Peyer's patch (tissue), 4 donors: ENCODE measurements at places on chromosomes 5 and 9. TPM values are rescaled to one million over a fixed set of nuclear protein-coding genes. Genes with fewer than 3 reads are reported as not detected.

DNA sequence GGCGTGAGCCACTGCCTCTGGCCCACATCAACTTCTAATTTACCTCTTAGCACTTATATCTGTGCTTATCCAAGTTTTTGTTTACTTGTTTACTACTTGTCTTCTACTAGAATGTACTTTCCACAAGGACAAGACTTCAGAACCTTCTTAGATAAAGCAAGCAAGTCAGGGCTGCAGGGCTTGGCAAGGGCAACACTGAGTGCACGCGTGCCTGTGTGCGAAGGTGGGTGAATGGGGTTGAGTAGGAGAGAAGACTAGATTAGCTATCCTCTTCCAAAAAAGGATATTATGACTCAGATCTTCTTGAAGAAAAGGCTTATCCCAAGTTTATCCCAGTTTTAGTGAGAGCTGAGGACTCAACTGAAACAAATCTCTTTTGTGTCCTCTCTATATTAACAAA is 19.3 kb downstream of the AK3 start:
- DNase-seq: no peak

- DNase-seq: no peak
These were observed 208.6 kb downstream of the GRIA1 start for GRCh38 chr5:153699035-153699434.

DNA sequence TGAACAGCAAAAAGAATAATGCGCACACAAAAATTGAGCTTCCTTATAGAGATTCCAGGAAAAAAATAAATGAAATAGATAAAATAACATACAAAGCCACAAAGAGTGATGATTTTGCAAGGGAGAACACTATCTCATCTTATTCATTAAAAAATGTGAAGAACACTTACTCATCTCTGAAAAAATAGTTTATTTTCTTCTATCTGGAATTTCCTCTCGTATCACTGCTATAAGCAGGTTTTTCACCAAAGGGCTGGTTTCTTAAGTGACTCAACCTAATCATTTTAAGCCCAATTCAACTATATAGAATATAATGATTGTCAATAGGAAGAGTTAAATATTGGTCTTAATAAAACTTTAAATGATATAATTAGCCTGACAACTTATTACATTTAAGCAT is 504.9 kb downstream of the NR2F1-AS1 start:
- no peak for DNase-seq

Gene LCN15
- not detected for total RNA-seq

DNA sequence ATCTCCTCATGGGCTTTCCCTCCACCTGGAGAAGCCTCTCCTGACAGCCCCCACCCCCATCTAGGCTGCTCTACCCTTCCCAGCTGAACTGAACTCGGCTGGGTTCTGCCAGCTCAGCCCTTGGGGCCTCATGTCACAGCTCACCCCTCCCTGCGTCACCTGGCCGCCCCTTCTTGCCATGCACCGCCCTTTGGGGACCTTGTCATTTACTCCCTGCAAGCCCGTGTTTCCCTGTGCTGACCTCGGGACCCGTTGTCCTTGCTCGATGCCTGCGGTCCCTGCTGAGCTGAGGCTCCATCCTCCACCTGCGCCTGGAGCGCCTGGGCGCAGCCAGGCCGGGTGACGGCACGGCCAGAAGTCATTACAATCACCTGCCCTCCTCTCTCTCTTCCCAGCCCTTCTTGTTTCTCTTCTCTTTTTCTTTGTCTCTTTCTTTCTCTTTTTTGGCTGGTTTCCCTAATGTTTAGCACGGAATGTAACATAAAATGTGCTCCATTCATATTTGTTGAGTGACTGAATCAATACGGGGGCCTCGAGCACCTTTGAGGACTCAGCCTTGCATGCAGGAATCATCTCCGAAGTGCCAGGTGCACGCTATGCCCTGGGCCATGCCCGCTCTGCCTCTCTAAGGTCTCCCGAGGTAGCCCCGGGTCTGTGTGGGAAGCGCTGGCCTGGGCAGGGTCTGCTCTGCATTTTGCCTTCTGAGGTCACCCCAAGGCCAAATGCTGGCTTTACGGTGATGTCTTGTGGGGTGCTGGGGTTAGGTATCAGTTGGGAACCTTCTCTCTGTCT is 48.1 kb upstream of the COL5A1 start:
- DNase-seq: no peak

- DNase-seq: no peak
These were observed 252.1 kb downstream of the SEC61B start for GRCh38 chr9:99474186-99474585.

- DNase-seq: no peak
These were observed 154.3 kb upstream of the IRX2 start for GRCh38 chr5:2905741-2906140.
